ENCODE measurements at places on chromosomes 7 and 10. TPM values are rescaled to one million over a fixed set of nuclear protein-coding genes. Genes with fewer than 3 reads are reported as not detected.

The MYOZ1 gene
- total RNA-seq, result not detected

The VPS37D gene
- total RNA-seq, result 2.1 TPM

The CD36 gene
- under 0.01 TPM for total RNA-seq

The HOXA2 gene
- 2.2 TPM for total RNA-seq

The COPS6 gene
- total RNA-seq, result 103 TPM

The TIMM23 gene
- total RNA-seq, result 112 TPM

The CHAT gene
- not detected for total RNA-seq

The ATRNL1 gene
- total RNA-seq, result not detected

All from thoracic aorta endothelial cell (primary cell).